ENCODE measurements at places on chromosomes 5 and 9.

DNA sequence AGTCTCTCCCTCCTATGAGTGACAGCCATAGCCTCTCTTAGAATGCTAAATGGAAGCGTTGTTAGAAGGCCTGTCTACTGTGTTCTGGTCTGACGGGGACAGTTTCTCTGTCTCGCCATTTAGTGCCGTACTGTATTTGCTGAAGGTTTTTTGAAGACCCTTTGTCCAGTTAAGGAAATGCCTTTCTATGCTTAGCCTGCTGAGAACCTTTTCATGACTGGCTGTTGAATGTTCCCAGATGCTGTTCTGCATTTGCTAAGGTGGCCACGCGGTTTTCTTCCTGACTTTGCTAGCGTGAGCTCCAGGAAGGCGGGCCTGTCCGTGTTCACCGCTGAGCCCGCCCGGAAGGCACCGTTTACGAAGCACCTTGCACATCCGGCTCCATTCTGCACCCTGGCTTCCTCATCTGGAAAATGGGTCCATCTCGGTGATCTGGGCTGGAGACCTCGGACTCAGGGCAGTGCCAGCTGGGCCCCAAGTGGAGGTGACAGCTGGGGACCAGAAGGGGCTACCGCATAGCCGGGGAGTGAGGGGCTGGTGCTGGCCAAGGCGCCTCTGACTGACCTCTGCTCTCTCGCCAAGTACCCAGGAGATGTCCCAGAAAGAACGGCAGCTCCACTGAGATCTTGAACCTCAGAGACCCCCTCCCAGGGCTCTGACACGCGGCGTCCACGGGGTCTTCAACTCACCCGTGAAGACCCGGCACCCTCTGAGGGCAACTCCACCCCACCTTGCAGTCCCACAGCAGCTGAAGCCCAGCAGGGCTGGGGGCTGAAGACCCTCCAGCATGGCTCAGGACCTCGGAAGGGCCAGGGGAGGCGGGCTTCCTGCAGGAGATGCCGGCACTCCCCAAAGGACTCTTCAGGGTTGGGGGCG is 52.5 kb upstream of the NKD2 start:
- no peak for DNase-seq

DNA sequence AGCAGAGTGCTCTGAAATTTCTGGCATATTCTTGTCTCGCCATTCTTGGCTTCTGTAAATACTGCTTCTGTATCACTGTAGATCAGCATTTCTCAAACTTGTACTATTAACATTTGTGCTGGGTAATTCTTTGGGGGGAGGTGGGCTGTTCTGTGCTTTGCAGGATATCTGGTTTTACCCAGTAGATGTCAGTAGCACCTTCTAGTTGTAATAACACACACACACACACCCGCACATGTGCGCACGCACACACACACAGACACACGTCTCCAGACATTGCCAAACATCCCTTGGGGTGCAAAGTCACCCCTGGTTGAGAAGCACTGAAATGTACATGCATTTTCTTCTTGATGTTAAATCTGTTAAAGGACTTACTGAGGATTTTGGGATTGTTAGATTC is 304.1 kb downstream of the MAT2B start:
- DNase-seq = no peak

DNA sequence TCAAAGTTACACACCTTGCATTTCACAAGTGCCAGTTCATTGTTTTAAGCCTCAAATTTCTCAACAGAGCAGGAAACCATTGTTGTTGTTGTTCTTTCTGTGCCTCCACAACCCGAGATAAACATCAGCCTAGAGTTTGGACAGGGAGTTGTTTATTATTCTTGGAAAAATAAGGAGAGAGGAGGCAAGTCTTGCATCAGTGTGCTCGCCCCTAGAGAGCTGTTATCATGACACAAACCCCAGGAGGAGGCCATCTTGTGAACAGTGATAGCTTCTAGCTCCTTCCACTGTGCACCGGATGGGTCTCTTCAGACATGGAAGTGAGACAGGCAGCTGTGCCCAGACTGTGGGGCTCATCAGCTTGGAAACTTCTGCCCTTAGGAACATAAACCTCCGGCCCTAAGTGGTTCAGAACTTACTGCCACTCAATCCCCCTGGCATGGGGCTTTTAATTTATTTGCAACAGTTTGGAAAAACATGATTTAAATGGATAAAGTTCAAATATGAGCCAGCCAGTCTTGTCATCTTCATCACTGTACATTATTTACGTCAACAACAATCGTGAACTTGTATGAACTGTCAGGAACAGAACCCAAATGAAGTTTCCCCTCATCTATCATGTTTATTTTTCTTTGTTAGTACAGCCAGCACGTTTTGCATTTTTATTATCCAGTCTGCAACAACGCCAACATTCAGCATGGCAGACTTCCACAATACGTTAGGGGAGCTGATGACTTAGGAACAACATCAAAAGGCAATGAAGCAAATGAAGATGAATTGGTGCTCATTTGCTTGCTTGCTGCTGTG is 181.7 kb upstream of the S1PR3 start:
- DNase-seq = no peak

DNA sequence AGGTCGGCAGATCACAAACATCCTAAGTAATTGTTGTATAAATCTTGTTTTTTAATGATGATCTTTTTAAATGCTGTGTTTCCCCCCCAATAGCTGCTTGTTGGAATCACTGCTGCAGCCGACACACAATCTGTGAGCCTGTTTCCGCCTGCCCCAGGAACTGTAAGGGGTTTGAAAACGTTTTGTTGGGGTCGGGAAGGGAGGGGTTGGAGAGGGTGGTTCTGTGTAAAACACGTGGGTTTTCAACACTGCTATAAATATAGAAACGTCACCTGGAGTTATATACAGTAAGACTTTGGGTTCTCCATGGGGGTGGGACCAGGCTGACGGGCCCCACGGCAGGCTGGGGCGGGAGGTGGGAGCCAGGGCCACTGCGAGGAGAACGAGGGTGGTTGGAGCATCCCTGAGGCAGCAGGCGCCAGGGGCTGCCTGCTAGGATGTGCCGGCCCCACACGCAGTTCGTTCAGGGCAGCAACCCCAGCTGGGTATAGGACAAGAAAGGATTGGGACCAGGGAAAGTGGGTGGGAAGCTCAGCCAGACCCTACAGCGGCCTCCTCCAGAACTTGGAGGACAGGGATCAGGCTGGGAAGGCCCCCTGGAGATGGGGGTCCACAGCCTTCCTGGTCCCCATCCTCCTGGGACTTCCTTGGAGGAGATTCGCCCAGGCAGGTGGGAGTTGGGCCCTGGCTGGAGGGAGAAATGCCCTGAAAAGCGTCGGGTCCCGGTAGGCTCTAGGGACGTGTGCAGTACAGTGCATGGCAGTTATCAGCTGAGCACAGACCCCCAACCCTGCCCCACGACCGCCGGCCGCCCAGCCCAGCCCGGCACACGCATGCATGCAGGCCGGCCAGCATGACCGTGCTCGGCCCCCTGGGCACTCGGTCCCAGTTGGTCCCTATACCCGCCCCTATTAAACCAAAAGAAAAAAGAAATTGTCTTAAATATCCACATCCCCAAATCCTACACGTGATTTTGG is 9.7 kb downstream of the RNF44 start:
- DNase-seq = no peak

GRCh38 chr9:32524892-32525708 is 896 bp downstream of the RIGI start:
- DNase-seq = peak; percentile 59

DNA sequence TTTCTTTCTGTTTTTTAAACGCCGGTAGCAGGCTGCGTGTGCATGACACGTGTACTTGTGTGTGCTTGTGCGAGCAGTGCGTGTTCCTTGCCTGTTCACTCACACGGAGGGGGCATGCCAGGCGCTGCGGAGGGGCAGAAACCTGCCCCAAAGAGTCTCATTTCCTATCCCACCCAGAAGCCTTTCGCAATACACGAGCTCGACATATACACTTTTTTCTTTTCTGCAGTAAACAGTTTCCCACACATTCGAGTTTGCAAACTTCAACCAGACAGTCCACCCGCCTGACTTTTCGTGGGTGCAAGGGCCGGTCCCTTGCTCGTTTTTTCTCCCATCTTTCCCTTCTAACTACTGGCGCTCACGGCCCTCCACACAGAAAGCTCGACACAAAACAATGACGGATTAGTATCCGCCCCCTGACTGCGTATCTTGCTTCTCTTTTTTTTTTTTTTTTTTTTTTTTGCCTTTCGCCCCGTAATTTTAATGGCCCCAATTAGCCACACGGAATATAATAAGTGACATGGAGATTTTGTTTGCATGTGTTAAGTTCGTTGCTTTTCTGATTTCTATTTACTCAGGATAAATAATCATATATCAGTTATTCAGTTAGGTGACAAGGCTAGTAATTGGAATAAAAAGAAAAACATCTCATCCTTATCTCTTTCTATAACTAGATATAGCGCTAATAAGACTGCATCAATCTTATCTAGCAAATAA is 5.3 kb upstream of the OTP start:
- DNase-seq = no peak

DNA sequence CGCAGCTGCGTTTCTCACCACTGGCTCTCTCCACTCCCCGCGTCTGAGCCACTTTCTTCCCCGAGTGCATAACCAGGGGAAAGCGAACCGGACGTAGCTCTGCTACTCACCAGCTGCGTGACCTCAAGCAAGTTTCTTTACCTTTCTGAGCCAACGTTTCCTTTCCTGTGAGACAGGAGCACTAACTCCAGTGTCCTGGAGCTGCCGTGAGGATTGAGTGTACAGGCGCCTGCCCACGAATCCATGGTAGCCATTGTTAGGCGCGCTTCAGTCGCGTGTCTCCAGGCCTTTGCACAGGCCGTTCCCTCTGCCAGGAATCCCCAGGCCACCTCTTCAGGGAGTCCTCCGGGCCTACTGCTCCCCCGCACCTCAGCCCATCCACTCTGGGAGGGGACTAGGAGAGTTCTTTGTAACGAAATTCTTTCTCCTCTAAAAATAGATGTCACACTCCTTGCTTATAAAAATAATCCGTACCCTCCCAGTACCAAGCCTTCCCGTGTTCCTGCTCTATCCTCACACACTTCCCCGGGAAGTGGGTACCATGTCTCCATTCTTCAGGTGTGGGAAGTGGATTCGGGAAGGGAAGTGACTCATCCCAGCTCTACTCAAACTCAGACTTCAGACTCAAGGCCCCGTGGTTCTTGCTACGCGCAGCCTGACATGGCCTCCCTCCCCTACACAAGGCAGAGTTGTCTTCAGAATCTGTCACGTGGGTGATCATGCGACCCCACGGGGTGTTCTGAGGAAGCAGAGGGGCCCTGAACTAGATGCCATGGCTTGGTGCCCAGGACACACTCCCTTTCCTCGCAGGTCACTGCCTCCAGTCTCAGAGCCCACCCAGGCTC is 16.1 kb upstream of the CRB2 start:
- no peak for DNase-seq

GRCh38 chr5:82749461-82749820 is 327.8 kb downstream of the TMEM167A start:
- no peak for DNase-seq

DNA sequence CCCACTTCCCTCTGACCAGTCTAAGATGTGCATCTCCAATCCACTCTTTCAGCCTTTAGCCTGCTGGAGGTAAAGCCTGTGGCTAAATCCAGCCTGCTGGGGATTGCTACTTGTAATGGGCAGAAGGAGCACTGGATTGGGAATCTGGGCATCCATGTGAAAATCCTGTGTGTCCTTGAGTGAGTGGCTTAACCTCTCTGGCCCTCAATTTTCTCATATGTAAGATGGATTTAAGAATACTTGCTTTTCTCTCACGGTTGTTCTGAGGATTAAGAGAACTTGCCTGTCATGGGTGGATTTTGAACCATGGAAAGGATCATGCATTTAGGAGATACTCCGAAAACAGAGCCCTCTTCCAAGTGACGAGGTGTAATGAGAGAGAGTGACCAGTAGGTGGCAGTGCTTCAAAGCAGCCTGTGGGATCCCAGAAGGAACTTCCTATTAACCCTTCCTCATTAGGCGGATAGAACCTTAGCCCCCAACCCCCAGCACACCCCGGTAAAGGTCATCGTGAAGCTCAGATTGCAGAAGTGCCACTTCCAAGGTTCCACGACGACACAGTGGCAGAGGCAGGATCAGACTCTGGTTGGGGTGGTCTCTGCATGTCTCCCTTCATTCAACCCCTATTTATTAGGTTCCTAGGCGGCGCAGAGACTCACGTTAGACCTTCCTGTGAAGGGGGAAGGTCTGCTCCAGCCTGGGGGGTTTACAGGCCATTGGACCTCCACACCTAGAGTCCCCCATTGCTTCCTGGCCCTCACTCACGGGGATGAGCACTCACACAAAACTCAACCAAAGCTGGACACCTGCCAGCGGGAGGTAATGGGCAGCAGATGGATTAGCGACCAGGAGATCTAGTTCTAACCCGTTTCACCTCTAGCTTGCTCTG is 68.7 kb upstream of the ZNF618 start:
- no peak for DNase-seq

GRCh38 chr5:39639618-39640089 is 214.9 kb upstream of the DAB2 start:
- DNase-seq = no peak

GRCh38 chr5:683551-684481 is 9.3 kb downstream of the TPPP start:
- peak; percentile 75 for DNase-seq

DNA sequence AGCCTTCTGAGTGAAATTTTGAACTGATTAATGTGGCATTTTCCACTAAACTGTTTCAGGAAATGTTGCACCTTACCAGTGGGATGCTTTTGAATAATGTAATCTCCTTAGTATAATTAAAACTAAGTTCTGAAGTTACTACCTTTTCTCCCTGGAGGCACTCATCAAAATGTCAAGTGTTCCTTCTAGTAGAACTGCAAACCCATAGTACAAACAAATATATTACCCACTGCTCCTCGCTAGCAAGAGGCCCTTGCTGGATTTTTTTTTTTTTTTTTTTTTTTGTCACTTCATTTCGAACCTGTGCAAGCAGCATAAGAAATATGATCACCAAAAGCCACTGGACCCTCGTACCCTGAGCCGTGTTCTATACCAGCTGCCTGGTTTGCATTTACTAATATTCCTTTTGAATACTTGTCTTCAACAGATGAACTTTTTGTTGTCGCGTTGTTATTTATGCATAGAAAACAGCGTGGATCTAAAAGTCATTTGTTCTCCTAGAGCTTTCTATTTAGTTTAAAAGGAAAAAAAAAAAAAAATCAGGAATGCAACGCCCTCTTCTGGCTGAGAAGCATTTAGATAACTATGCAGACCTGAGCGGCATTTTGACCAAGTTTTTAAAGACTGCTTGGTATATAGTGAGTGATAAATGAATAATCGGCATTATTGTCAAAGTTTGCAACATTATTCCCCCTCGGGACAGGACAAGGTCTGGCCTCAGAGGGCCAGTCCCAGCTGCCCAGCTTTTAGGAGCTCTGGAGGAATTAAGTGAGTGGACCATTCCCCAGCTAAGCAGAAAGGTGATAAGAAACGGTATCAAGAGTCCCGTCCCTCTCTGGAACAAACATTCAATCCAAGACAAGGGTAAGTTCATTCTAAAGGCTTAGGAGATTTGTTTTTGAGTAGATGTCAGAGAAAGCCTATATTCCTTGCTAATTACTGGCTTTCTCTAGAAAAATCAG is 162.5 kb upstream of the KIF2A start:
- no peak for DNase-seq

GRCh38 chr9:31253800-31254762 is 1130.4 kb upstream of the ACO1 start:
- DNase-seq = peak; percentile 92

DNA sequence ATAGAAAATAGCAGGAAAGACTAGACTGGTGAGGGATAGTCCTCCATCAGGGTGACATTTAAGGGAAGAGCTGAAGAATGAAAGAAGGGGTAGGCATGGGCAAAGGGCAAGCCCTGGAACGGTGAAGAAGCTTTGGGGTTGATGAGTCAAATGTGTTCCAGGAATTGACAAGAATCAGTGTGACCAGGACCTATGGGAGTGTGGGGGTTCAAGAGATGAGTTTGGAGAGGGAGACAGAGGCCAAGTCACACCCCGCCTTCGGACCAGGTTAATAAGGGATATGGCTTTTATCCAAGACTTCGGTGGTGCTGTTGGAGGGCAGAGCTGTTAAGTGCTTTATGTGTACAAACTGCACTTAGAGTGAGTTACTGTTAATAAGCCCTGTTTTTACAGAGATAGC is 920 bp downstream of the PMPCA start:
- DNase-seq = no peak

All from chondrocyte (in vitro differentiated cells).